ENCODE measurements at places on chromosomes 2 and 18. TPM values are rescaled to one million over a fixed set of nuclear protein-coding genes. Genes with fewer than 3 reads are reported as not detected.

- no peak for DNase-seq
These were observed 6.2 kb upstream of the ALPG start for GRCh38 chr2:232400256-232401015.

DNA sequence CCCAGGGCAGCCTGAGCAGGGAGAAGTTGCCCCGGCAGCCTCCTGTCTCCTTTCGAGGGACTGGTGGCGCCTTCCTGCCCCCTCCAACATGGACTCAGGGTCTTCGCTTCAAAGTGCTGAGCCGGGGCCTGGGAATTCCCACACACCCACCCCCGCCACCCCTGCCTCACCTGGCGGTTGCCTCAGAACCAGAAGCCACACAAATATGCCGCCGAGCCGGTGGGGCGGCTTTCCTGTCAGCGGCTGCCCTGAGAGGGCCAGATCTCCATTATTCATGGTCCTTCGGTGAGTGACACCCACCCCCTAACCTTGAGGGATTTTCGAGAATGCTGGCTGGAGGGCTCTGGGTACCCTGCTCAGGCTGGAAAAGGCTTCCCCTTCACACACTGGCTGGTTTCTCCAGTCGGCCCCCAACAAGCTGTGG, 71.7 kb downstream of the SMAD7 start:
- no peak for DNase-seq

The CNDP1 gene
- under 0.01 TPM for total RNA-seq

GRCh38 chr2:216660496-216660895, 27.3 kb downstream of the IGFBP2 start:
- no peak for DNase-seq

- DNase-seq, result no peak
These were observed 114.3 kb downstream of the FIGN start for GRCh38 chr2:163621445-163622004.

DNA sequence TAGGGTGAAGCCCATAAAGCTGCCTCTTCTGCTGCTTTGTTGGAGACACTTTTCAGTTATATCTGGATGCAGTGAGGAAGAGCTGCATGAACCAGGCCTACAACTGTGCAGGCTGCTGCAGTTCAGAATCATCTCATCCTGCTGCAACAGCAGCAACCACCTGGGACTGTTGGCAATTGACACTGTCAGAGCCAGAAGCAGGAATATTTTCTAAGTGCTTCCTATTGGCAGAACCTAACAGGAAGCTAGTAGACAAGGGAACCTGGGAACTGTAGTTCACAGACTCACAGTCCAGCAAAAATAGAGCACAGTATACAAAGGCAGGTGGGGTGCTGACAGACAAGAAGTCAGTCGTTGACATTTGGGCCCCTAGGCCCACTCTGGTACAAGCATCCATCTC, 452.9 kb upstream of the SPRED2 start:
- no peak for DNase-seq

The TRABD2A gene
- 6.2 TPM for total RNA-seq

The HRH4 gene
- total RNA-seq, result under 0.01 TPM
